ENCODE measurements at places on chromosomes 11 and 22. TPM values are rescaled to one million over a fixed set of nuclear protein-coding genes. Genes with fewer than 3 reads are reported as not detected.

Gene RNF169
- total RNA-seq: 16.4 TPM

Gene DUSP8
- 0.26 TPM for total RNA-seq

Gene FOLH1
- total RNA-seq: not detected

Gene OR4A16
- not detected for total RNA-seq

Gene TRIM66
- total RNA-seq: 5.4 TPM

Gene SNX32
- total RNA-seq: under 0.01 TPM

Gene KDM4D
- total RNA-seq: 0.53 TPM

Gene MPZL2
- 79.2 TPM for total RNA-seq

Gene PKNOX2
- total RNA-seq: not detected

Gene SORL1
- 11.3 TPM for total RNA-seq

Gene CRYBA4
- not detected for total RNA-seq

Gene OSM
- total RNA-seq: not detected

DNA sequence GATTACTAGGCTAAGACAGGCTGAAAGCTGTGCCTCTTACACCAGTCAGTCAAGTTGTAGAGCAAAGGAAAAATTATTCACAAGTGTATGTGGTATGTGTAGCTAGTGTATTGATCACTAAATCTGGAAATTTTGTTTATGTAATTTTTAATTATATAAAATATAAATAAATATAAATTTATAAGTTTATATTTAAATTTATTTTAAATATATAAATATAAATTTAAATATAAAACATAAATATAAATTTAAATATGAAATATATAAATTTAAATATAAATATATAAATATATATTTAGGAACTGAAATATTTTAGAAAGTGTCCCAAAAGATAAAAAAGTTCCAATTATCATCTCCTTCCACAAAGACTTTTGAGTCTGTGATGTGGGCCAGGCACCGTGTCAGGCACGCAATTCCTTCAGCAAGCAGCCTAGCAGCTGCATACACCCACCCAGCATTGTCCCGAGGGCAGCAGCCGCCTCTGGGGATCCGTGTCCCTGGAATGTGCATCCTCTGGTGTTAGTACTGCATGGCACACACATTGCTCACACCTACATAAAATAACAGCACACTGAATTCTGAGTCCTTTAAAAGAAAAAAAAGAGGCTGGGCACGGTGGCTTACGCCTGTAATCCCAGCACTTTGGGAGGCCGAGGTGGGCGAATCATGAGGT lies 1098.0 kb downstream of the BRD1 start:
- DNase-seq: no peak

DNA sequence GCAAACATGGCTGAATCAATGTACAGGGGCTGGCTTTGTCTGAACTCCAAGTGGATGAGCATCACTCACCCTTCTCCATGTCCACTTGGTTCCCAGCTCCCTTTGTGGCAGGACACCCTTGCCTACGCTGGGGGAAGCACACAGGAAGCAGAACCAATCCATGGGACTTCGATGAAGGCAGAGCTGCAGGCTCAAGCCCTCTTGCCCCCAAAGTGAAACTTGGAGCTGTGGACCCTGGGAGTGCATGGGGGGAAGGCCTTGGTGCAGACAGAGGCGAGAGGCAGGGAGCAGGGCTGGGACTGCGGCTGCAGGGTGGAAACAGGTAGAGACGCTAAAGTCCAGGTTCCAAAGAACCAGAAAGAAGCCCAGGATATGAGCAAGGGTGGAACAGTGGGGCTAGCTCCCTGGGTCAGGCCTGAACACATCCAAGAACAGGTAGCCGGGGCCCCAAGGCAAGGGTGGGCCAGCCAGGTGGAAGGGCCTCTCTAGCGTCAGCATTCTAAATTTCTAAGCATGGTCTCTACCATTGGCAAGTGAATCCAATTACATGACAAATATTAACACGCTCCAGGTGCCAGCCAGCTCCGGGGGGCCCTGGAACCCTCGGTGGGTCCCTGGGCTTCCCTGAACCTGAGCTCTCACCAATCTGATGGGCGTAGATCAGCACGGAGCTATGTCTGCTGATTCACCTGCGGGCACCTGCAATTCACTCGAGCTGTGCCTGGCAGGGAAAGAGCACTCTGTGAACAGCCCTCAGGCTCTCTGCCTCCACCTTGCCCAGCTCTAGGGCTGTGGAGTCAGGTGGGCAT lies 532.8 kb downstream of the BRD1 start:
- no peak for DNase-seq

DNA sequence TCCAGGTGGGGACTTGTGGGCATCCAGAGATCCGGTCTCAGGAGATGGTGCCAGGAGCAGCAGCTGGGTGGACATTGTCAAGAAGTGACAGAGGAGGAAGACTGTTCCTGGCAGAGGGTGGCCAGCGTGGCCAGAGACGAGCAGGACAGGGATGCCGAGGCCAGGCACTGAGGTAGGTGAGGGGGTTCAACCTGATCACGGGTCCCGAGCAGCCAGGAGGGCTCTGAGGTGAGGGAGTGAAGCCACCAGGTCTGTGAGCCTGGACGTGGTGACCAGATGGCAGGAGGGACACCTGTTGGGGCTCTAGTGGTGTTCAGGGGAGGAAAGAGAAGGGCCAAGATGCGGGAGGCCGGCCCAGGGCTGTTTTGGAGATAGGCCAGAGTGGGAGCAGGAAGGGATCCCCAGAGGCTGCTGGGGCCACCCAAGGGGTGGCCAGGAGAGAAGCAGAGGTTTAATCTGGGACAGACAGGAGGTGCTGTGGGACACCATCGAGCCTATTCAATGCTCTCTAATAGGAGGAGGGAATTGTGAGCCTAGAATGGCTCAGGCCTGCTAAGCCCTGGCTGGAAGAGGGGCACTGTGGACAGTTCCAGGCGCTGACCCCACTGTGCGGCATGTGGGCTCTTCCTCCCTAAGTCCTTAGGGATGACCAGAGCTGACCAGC lies 6.3 kb downstream of the PPM1F start:
- DNase-seq: no peak

GRCh38 chr11:86291466-86292262 lies 10.4 kb upstream of the HIKESHI start:
- peak; percentile 79 for DNase-seq

- DNase-seq: no peak
These were observed 7.1 kb downstream of the TPCN2 start for GRCh38 chr11:69055598-69056516.

DNA sequence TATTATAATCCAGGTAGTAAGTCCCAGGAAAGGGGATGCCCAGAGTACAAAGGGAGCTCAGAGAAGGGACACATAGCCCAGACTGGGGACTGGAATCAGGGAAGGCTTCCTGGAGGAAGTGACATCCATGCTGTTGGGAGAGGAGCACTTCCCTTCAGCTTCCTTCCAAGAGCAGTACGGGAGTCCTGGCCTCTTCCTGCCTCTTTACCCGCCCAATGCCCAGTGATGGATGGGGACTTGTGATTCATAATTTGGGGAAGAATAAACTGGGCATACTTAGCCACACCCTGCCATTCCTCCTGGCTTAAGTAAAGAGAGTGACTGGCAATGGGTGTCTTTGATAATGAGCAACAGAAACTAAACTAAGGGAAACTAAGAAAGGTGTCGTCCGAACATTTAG lies 11.5 kb downstream of the C11orf91 start:
- DNase-seq: peak; percentile 94

GRCh38 chr11:3949125-3949524 lies 93.7 kb downstream of the STIM1 start:
- no peak for DNase-seq

GRCh38 chr11:624705-625635 lies at the start of gene CDHR5:
TSS of gene CDHR5 (minus strand) at chr11:624955. CDS start at chr11:624902, 53 bp downstream.
- DNase-seq: no peak

DNA sequence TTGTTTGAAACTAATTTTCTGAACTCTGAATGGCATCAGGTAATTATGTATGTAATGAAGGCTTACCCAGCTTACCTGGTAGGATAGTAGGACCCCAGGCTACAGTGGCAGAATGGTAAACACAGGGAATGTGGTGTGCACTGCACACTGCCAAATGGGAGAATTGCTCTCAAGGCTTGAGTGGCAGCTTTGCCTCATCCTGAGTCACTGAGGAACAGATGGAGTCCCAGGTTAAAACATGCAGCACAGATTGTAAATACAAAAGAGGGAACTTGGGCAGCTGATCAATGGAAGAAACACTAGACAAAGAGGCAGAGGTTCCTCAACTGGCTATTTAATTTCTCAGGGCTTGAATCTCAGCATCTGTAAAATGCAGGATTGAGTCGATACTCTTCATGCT lies 24.4 kb downstream of the GPR83 start:
- DNase-seq: peak; percentile 22

DNA sequence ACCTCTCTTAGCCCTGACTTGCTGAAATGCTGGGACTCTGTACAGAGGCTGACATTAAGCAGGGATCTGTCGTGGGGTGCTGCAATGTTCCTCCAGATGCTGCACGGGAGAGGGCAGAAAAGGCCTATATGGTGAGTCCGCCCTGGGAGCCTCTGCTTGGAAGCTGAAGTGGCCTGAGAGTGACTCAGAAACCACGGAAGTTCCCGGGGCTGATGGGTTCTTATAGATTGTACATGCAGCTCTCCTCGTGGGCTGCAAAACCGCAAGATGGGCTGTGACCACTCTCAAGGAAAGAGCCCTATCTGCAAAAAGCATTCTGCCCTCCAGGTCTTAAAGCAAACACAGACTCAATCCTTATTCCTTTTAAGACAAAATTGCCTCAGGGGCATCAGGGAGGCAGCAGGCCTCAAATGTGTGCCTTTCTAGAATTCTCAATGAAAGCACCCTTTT lies 5.8 kb upstream of the SLC43A3 start:
- DNase-seq: peak; percentile 57

- no peak for DNase-seq
These were observed 38.6 kb downstream of the KDM2A start for GRCh38 chr11:67157691-67158090.

DNA sequence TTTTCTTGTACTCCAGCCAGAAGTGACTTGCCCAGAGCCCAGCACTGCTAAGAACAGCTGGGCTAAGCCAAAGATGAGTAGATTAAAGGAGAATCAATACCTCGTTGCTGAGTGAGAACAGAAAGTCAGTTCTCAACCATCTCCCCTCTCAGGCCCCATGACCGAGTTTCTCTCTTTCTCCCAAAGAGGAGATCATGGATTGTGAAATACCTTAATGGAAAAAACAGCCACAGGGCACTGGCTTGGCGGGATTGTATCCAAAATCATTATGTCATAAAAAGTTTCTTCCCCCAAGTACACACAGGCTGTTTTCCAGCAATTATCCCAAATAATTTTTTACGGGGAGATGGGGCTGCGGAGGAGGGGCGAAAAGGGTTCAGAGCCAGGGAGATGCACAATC lies 111.8 kb upstream of the TMEM45B start:
- no peak for DNase-seq

DNA sequence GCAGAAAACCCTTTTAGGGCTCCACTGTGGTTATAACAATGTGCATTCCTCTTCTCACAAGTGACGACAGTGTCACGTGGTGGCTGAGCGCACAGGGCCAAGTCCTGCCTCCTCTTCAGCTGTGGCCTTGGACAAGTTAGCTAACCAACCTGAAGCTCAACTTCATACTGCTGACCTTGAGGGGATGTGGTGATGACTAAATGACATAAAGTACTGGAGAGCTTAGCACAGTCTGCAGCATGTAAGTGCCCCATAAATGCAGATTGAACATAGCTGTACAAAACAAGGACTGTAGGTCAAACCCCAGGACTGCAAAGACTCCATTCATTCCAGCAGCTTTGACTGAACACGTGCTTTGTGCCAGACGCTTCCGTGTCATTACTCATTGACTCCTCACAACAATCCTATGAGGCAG lies 20.1 kb upstream of the MRGPRX2 start:
- DNase-seq: peak; percentile 78

GRCh38 chr11:67119585-67120391 lies 725 bp downstream of the KDM2A start:
- no peak for DNase-seq

- DNase-seq: no peak
These were observed 3.4 kb upstream of the FAM83F start for GRCh38 chr22:39991159-39991860.

- peak; percentile 99 for DNase-seq
These were observed 11.2 kb upstream of the MALAT1 start for GRCh38 chr11:65487467-65488272.

All from bronchial epithelial cell (primary cell).